ENCODE measurements at places on chromosomes 13 and 19.

- DNase-seq = no peak
Measured at GRCh38 chr13:55245005-55245644, 1895.6 kb upstream of the PRR20A start.

DNA sequence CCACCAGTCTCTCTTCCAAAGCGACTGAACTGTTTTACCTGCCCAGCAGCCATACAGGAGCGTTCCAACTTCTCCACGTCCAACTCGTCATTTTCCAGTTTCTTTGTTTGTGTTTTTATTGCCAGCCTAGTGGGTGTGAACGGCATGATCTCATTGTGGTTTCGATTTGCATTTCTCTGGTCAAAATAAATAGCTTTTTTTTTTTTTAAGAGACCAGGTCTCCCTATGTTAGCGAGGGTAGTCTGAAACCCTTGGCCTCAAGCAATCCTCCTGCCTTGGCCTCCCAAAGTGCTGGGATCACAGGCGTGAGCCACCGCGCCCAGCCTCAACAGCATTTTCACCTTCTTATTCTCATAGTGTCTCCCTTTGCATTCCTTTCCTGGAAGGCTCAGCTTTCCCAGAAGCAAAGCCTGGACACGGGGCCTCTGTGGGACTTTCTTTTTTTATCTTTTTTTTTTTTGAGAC lies 4.2 kb upstream of the JSRP1 start:
- DNase-seq = no peak

GRCh38 chr13:44592216-44592847 lies 16.2 kb upstream of the TSC22D1 start:
- no peak for DNase-seq

- no peak for DNase-seq
Measured at GRCh38 chr19:5775668-5776309, 8.8 kb downstream of the PRR22 start.

GRCh38 chr13:106701771-106702341 lies 133.9 kb upstream of the ARGLU1 start:
- DNase-seq = no peak

DNA sequence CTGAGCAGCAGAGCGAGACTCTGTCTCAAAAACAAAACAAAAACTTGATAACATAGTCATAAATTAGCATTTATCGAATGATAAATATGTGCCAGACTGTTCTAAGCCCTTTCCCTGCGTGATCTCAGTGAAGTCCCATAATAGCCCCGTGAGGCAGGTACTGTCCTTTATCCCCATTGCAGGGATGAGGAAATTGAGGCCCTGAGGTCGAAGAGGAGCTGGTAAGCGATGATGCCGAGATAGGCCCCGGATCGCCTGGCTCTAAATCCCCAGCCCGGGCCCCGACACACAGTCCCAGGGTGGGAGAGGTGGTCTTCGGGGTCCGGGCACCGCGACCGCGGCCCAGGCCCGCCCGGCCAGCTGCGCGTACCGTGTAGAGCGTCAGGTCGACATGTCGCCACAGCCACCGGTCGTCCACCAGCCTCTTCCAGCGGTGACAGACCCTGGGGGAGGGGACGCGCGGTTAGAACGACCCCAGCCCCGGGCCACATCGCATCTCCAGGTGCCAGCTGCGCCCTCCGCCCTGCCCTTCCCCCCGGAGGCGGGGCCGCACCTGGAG lies 625 bp downstream of the FBXL12 start:
- no peak for DNase-seq

- DNase-seq = no peak
Measured at GRCh38 chr19:16895467-16896145, 6.8 kb downstream of the F2RL3 start.

DNA sequence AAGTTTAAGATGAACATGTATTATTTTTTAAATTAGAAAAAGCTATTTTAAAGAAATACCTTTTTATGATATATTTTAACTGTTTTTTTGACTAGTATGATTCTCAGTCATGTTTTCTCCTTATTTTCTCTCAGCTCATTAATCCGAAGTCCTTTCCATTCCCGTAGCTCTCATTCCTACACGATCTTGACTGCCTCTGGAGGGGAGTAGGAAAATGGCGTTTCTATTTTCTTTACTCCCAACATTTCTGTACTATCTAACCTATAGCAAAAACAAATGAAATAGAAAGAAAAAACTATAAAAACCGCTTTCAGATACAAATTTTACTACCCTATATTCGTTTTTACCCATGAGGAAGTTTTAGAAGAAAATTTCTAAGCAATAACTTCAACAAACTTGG lies 343.8 kb downstream of the RBM26 start:
- no peak for DNase-seq

DNA sequence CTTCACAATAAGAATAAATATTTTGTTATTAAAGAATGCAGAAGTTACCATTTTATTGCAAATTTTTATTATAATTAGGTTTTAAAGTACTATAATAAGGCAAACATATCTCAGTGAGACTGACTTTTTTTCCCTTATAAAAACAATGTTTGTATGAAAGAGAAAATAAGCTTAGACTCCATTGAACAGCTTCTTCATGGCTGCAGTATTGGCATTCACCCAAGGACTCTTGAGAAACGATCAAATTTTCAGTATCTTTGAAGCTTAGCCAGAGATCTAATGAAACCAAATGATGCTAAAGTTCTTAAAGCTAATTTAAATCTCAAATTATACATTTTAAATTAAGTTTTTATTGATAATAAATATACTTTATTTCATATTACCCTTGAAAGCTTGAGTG lies 128.3 kb downstream of the GGACT start:
- no peak for DNase-seq

DNA sequence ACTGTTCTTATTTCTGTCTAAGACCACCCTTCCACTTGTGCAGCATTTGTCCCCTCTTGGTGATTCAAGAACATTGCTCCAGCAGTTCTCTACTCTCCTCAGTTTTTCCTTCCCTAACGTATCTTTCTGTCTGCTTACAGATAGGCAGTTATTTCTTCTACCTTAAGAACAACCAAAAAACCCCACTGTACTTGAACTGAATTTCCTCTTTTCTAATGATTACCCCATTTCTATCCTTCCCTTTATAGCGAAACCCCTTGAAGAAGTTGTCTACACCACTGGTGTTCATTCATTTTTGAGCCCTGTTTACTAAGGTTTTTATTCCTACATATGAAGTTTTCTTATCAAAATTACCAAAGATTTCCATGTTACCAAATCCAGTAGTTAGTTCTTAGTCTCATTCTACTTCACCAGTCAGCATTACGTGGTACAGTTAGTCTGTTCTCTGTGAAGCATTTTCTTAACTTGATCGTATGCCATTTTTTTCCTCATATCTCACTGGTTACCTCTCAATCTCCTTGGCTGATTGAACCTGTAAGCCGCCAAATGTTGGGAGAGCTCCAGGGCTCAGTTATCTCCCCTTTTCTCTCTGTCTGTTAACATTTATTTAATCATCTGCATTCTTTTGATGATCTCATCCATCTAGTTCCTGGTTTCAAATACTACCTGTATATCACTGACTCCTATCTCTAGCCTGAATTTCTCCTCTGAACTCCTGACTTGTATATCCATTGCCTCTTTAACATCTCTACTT lies 9.0 kb downstream of the LSM14A start:
- DNase-seq = no peak

DNA sequence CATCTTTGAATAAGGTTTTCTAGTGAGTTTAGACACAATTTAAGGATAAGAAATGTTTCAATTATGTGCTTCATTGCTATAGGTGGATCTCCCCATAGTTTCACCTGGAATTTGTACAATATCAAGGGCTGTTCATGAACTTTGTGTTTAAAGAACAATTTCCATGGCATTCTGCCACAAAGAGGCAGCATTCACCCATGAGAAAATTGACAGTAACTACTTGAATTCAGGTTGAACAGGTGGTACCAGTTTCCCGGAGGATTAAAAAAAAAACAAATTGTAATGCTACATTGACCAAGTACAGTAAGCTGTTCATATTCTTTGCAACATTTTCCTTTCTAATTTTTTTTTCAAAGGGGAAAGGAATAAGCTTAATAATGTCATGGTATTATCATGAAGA lies 9.1 kb downstream of the SLITRK5 start:
- no peak for DNase-seq

- DNase-seq = no peak
Measured at GRCh38 chr13:58619396-58620113, 988.0 kb downstream of the PCDH17 start.

GRCh38 chr13:80265348-80265747 lies 75.6 kb downstream of the SPRY2 start:
- no peak for DNase-seq

DNA sequence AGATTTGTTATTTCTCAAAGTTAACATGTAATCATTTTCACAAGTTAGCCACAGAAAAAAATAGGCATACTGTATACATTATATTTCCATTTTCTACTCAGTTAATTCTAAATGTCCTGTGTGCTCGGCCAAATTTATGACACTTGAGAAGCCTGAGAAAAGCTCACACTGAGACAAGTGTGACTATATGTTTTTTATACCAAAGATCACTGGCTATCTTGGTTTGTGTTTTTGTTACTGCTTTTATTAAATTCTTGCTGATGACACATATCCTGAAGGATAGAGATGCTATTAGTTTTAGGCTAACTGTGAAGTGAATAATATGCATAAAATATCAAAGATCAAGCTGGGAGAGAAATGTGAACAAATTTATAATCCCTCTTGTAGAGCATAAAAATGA lies 49.3 kb upstream of the IL17D start:
- DNase-seq = no peak

GRCh38 chr19:43749152-43749551 lies 5.6 kb downstream of the SMG9 start:
- no peak for DNase-seq

- DNase-seq = no peak
Measured at GRCh38 chr13:27290715-27291114, 20.1 kb downstream of the RASL11A start.

DNA sequence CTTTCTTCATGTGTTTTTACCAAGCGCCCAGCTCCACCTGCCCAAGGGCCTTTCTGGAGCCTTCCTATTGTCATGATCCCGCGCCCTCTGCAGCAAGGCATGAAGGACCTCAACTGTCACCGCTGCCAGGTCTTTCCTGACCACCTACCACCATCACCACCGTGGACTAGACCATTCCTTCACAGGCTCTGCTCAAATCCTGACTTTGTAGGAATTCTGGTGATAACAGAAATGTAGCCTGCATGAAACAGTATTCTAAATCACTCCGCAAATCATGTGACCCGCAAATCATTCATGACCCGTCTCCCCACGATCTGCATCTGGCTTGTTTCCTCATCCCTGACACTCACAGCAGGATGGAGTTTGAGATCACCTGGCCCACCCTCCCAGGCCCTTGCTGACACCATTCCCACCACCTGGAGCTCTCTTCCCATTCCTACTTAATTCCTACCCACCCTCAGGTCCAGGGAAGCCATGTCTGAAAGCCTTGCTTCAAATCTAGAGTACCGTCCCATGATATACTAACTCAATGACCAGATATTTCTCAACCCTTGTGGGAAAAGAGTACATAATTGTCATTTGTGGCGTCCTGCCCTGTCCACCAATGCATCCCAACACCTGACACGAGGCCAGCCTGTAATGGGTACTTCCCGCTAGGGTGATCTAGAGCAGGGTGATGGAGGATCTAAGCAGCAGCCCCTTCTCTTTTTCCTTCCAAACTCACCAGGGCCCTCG lies 1.3 kb downstream of the UBE2S start:
- DNase-seq = no peak

- no peak for DNase-seq
Measured at GRCh38 chr13:60398907-60399589, 2.0 kb downstream of the TDRD3 start.

DNA sequence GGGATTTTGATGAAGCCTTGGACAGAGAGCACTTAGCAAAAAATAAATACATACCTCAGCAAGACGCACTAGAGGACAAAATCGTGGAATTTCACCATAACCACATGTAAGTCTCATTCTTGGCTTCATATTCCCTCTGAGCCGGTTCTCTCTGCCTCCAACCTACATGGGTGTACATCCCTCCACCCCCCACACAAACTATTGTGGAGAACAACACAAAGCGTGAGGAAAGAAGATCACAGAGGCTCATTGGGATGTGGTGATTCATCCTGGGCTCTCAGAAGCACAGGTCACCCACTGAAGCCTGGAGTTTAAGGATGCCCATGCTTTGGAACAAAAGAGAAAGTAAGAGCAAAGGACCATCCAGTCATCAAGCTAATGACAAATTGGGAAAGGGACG lies 192.2 kb downstream of the STK24 start:
- DNase-seq = no peak

- no peak for DNase-seq
Measured at GRCh38 chr19:40141551-40141950, 49.7 kb upstream of the MAP3K10 start.

DNA sequence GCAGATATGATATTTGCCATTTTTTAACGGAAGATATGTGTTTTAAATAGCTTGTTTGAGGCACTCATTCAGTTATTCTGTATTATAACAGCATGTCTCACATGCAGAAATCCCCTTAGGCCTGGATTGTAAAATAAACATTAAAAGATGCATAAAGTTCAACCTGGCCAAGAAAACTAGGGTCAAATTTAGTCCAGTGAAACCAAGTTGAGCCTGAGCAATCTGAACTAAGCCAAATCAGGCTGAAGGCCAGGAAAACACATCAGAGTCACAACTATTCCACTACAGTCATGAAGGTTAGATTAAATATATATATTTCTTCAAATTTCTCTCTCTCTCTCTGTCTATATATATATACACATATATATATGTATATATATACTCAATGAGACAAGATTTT lies 504.8 kb downstream of the SLITRK1 start:
- no peak for DNase-seq

- DNase-seq = no peak
Measured at GRCh38 chr19:17671906-17672305, 16.2 kb downstream of the UNC13A start.

DNA sequence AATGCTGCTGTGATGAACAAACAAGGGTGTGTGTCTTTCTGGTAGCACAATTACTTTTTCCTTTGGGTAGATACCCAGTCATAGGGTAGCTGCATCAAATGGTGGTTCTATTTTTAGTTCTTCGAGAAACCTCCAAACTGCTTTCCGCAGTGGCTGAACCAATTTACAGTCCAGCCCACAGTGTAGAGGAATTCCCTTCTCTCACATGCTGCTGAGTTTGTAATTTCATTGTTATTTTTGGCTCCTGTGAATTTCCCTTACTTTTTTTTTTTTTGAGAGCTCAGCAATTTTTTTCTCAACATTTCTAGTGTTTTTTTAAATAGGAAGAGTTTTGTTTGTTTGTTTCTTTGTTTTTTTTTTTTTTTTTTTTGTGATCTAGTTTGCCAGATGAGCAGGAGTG lies 37.5 kb upstream of the ADGRE1 start:
- no peak for DNase-seq

DNA sequence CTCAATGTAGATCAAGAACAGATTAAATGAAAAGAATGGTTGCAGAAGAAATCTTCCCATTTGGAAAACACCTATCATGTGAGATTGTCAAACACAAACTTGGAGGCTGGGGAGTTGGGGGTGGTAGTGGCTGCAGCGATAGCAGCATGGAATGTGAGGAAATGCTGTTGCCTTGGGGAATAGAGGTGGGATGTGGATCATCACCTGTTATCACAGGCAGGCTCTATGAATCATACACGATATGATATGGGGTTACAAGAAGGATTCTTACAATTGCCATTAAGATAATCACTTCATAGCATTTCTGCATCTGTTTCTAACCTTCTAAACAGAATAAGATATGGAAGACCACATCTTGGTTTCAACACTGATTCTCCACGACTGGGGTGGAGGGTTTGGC lies 88.7 kb downstream of the RNASEH2B start:
- DNase-seq = no peak
